ENCODE measurements at places on chromosomes 7 and 10.

DNA sequence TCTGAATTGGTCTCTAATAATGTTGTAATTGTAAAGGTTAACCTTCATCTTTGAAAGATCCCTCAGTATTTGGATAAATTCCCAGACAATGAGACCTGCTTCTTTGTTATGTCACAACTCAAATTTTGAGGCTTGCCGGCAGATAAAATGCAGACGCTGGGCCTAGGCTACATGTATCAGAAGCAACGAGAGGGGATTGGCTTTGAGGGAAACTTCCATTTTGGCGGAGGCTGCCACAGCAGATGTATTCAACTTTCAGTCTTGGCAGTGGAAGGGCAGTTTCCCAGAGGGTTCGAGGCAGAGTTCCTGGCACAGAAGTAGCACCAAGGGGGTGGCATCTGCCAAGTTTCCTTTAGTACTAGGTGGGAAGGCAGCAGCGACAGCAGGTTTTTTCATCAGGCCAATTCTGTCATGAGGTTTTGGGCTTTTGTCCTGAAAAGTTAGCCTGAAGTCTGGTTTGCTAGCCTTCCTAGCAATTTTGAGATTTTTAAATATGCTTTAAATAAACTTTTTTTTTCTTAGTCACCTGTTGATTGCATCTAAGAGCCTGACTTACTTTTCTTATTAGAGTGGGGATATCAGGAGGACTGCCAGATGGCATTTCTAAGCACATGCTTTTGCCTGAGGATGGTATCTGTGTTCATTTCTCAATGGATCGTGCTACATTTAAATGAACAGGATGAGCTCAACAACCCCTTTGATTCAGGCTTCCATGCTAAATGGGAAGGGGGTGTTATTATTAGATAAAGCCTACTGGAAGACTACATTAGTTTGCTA is 89.5 kb upstream of the FAM3C start:
- DNase-seq: no peak

DNA sequence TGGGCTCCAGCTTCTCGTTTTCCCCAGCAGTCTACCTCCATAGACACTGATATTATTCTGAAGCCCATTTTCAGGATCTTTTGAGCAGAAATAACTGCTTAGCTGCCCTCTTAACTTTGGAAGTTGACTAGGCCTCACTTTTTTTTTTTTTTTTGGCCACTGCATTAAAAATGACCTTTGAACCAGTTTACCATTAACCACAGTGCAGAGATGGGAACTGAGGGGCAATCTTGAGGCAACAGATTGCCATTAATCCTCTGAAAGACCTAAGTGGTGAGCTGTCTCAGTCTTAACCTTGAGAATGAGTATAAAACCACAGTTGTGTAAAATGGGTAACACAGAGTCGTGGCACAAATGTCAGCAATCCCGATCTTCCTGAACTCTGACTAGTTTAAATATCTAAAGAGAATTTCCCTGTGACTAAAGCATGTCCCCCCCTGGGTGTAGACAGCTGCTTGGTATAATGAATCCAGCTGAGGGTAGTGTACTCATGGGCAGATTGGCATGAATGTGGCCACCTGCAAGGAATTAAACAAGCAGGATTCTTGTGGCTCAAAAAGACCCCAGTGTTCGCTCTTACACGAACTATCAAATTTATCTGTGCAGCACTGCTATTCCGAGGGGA is 46.1 kb upstream of the FMC1 start:
- DNase-seq: no peak

- DNase-seq: no peak
Observed at GRCh38 chr7:85564861-85565260, 378.0 kb upstream of the SEMA3D start.

- DNase-seq: no peak
Observed at GRCh38 chr7:87146740-87147386, 5.4 kb upstream of the DMTF1 start.

GRCh38 chr10:17872191-17873091 is 63.3 kb downstream of the MRC1 start:
- DNase-seq: no peak

- DNase-seq: no peak
Observed at GRCh38 chr7:110800984-110801383, 289.9 kb upstream of the LRRN3 start.

GRCh38 chr7:4168541-4168940 is 513.6 kb upstream of the FOXK1 start:
- DNase-seq: no peak

DNA sequence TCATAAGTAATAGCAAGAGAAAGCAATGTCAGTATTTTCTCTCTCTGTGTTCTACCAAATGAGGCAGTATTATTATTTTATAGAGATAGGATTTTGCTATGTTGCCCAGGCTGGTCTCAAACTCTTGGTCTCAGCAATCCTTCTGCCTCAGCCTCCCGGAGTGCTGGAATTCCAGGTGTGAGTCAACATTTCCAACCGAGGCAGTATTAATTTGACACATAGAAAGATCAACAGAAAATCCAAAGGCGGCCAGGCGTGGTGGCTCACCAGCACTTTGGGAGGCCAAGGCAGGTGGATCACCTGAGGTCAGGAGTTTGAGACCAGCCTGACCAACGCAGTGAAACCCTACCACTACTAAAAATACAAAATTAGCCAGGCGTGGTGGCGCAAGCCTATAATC is 71.8 kb downstream of the SMURF1 start:
- no peak for DNase-seq

All from stimulated activated CD4-positive, alpha-beta T cell treated with anti-CD3 and anti-CD28 coated beads, TNF-alpha, amount 100 ng/mL, for 24 hours (primary cell).